ENCODE measurements at places on chromosomes 16 and 17.

GRCh38 chr16:85438981-85439685 is 174.0 kb upstream of the GSE1 start:
- no peak for DNase-seq

DNA sequence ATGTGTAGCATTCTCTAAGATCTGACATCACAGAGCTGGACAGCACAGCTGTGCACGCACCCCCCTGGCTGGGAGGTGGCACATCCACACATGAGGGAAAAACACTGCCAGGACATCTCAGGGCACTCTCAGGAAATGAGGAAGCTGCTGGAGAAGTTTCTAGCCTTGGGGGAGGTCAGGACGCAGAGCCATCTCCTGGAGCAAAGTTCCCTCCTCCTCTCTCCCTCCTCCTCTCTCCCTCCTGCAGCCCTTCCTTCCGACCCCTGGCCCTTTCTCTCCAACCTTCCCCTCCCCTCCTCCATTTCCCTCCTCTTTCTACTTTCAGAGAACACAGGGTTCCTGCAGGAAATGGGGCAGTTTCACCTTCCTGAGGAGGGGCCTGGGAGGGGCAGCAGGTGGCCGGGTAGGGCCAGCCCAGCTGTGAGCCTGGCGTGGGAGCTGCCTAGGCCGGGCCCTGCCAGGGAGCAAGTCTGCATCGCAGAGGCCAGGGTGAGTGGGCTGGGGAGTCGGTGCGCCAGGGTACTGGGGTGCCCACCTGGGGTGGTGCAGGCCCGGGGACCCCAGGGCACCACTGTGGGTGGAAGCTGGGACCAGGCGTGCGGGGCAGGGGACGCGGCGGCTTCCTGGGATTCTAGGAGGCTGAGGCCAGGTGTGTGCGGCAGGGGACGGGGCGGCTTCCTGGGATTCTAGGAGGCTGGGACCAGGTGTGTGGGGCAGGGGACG is at the start of gene DPEP1:
Gene DPEP1 (plus strand): TSS at position 412 of the 723 bp plus-strand sequence. CDS start 16,769 bp downstream, outside the sequence.
- DNase-seq, result no peak

DNA sequence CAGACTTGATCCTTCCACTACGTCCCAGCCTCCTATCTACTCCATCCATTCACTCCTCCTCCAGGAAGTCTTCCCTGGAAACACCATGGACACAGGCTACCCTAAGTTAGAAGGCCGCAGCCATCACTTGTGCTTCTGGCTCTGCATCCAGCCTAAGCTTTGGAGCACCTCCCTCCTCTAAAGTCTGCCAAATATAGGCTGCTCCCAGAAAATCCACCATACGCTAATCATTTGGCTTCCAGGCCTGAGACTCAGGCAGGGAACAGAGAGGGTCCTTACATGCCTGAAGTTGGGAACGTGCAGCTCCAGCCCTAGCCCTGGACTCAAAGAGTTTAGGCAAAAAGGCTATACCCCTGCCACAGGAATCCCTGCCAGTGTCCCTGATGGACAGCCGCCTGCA is 6.7 kb downstream of the PCGF2 start:
- DNase-seq, result no peak

GRCh38 chr17:33550261-33550660 is 257.2 kb upstream of the ASIC2 start:
- no peak for DNase-seq

DNA sequence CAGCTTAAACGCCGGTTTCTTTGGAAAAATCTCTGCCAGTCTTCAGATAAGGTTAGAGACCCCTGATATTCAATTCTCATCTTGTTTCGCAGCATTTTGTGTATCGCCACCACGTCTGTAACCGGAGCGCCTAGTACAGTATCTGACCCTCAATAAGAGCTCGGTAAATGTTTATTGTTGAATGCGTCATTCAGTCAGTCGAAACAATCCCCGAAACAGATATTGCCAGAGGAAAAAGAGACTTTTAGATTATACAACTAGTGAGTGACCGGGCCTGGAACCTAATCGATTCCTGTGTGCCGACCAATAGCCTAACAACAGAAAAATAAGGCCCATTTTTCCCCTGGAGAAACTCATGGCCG is 626 bp downstream of the PELP1 start:
- DNase-seq, result no peak

GRCh38 chr17:8563024-8563776 is 67.3 kb downstream of the MYH10 start:
- DNase-seq, result no peak

GRCh38 chr16:81632392-81633146 is 146.5 kb upstream of the PLCG2 start:
- DNase-seq, result no peak

DNA sequence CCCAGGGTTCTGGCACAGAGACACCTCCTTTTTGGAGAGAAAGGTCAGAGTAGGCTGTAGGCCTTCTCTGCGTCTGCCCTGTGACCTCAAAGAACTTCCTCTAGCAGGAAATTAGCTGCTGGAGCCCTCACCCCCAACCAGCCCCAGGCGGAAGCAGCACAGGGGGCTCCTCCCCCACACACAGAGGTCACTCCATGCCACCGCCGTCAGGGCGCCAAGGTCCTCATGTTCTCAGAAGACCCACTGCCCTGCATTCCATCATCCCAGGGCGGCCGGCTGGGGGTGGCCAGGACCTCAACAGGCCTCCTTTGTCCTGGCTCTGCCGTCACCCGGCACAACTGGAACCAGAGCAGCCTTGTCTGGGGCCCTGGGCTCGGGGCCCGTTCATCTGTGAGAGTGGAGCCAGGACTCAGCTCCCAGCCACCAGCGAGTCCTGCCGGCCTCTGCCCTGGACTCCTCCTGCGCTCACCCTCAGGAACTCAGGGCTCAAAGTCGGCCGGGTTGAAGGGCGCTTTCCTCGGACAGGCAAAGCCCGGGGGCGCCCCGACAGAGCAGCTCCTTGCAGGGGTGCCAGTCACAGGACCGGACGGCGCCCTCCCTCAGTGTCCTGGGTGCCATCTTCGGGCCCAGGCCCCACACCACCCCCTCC is 1.2 kb downstream of the TMC6 start:
- DNase-seq, result no peak

DNA sequence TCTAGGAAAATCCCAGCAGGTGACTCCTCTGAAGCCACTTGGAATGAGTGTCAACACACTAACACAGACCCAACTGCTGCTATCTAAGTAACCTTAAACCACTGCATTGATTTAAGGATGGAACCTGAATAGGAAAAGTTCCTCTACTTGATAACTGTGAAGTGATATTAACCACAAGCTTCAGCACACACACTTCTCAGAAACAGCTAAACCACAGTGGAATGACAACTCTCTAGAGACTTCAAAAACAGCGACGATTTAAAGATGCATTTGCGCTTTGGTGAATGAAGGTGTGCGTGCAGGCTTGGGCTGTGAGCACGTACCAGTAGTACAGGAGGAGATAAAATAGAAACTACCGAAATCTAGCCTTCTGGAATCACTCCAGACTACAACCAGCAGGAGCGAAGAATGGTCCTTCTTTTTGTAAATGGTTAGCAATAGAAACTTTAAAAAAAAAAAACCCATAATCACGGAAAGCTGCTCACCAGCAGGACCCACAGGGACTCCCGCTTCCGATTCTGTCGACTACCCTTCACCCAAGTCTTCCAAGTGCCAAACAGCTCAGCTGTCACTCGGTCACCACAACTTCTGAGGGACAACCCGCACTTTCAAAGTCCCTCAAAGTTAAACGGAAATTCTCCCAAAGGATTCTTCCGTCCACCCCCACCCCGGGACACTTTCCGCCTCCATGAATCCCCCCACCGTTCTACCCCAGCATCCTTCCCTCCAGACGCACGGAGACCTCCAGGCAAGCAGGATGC is 137.7 kb upstream of the CORO6 start:
- peak; percentile 31 for DNase-seq

- DNase-seq, result no peak
Measured at GRCh38 chr17:15464231-15464985, 3.0 kb downstream of the CDRT4 start.

DNA sequence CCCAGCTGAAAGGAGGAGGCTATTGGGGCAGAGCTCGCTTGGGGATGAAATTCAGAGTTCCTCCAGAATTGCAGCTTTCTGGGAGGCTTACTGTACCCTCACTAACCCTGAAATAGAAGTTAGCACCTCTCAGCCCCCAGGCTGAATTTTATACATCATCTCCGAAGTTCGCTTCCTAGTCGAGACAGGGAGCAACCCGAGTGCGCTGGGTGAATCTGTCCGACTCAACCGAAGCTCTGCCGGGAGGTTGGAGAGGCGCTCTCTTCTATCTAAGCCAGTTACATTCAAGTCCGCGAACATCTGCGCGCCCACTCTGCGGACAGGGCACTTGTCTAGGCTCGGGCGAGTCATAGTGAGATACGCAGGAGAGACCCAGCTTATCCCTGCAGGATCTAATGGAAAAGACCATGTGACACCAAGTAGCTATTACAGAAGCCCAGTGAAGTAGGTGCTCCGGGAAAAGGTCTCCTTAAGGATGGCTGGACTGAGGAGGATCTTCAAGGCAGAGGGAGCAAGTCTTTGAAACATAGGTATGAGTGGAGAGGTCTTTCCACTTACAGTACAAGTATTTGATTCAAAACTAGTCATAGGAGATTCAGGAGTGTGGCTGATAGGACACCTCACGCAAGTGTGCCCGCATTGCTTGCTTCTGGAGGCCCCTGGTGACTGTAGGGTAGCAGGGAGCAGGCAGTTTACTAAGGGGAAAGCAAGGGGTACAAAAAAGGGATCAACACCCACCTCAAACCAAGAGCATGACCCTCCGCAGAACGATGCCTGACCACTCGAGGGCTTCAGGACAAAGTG is 646 bp upstream of the HES7 start:
- DNase-seq, result no peak

- no peak for DNase-seq
Measured at GRCh38 chr16:62041401-62041800, 5.2 kb upstream of the CDH8 start.
